ENCODE measurements at places on chromosomes 2 and 18. TPM values are rescaled to one million over a fixed set of nuclear protein-coding genes. Genes with fewer than 3 reads are reported as not detected.

DNA sequence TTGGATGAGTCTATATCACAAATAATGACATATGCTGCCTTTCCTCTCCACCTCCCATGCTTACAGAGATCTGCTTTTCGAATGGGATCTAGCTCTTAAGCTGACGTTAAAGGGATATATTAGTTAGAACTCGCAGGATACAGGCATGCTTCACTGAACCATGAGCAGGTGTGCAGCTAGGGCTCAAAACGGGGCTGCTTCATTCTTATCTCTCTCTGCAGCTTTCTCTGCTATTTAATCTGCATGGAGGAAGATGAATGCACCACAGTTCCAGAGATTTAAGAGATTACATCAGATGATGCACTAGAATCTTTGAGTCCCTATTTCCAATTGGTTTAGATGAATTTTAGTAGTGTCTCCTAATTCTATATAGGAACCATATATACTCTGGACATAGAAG lies 327.0 kb downstream of the RAD51AP2 start:
- no peak for DNase-seq

DNA sequence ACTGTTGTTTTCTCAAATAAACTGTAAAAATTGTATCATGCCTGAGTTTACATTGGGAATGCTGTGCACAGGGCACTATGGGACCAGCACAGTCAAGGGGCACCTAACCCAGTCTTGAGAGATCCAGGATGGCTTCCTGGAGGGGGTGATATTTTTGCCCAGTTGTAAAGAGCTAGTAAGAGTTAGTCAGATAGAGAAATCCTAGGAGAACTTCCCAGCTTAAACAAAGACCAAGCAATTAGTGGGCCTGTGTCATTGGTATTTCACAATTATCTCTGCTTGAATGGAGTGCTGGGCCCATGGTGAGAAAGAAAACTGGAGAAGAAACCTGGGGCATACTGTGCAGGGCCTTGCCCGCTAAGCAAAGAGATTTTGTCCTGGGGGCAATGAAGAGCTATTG lies 12.2 kb downstream of the XDH start:
- DNase-seq: no peak

DNA sequence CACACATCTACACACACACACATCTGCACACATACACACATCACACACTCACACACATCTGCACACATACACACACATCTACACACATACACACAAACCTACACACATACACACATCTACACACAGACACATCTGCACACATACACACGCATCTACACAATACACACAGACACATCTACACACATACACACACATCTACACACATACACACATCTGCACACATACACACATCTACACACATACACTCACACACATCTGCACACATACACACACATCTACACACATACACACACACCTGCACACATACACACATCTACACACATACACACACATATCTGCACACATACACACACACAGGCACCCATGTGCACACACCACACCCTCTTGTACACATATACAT lies 400 bp upstream of the PRLH start:
- DNase-seq: no peak

The CCDC74A gene
- 1.6 TPM for total RNA-seq

The UGT1A5 gene
- not detected for total RNA-seq

The CNTNAP5 gene
- not detected for total RNA-seq

The TEX44 gene
- not detected for total RNA-seq
